ENCODE measurements at places on chromosomes 3 and 15. TPM values are rescaled to one million over a fixed set of nuclear protein-coding genes. Genes with fewer than 3 reads are reported as not detected.

The COL6A6 gene
- not detected for total RNA-seq

The CIDEC gene
- not detected for total RNA-seq

The CATSPER2 gene
- total RNA-seq: 8.0 TPM

- no peak for DNase-seq
- H3K4me3 ChIP-seq: no peak overlapping the region
- H3K4me1 ChIP-seq: no peaks in the 10 kb centered on the region
- H3K27ac ChIP-seq: no peak overlapping the region
Measured at GRCh38 chr3:3589715-3590130, 209.5 kb upstream of the LRRN1 start.

DNA sequence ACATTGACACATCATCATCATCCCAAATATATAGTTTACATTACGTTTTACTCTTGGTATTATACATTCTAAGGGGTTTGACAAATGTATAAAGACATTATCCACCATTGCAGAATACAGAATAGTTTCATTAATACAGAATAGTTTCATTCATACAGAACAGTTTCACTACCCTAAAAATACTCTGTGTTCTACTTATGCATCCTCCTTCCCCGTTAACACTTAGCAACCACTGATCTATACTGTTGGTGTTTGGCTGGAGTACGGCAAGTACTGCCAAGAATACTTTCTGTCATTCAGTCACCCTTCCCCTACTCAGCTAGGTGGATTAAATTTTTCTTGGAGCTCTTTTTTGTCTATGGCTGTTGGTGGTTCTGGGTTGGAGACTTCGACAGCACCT is 33.4 kb downstream of the LEKR1 start:
- no peaks in the 10 kb centered on the region for H3K36me3 ChIP-seq
- no peak for DNase-seq
- H3K27ac ChIP-seq: no peak overlapping the region
- H3K4me3 ChIP-seq: no peak overlapping the region

GRCh38 chr3:99878005-99878404 is 60.3 kb downstream of the CMSS1 start:
- peak; percentile 86 for DNase-seq
- peak overlapping the region; percentile 60 for H3K27ac ChIP-seq
- peaks cover 48% of the 10 kb centered on the region for H3K4me1 ChIP-seq
- H3K4me3 ChIP-seq: no peak overlapping the region
- no peaks in the 10 kb centered on the region for H3K27me3 ChIP-seq
- no peaks in the 10 kb centered on the region for H3K36me3 ChIP-seq

DNA sequence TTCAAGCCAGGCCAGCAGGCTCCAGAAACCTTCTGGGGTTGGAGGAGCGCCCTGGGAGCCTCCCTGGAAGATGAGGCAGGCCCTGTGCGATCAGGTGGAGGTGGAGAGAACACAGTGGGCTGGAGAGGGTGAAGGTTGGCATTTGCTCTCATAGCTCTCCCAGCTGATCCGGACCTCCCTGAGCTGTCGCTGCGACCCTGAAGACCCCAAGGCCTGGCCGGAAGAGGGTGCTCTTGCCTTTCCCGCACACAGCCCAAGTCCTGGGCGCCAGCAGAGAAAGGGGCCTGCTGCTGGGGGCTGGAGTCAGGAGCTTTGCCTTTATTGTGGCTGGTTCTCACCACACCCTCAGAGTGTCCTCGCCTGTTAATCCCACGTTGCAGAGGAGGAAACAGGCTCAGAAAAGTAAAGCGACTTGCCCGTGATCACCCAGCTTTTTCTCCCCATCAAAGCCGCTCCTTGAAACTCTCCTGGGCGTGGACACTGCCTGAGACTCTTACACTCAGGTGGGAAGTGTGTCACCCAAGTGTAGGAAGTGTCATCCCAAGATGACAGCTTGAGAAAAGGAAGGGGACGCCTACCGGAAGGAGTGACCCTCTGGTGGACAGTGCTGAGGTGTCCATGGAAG is 8.6 kb upstream of the RPL29 start:
- H3K36me3 ChIP-seq: no peaks in the 10 kb centered on the region
- H3K4me1 ChIP-seq: 0 out of 2 replicates have a peak, but pooled peaks cover 4% of the 10 kb centered on the region
- no peak overlapping the region for H3K4me3 ChIP-seq
- H3K27ac ChIP-seq: no peak overlapping the region

DNA sequence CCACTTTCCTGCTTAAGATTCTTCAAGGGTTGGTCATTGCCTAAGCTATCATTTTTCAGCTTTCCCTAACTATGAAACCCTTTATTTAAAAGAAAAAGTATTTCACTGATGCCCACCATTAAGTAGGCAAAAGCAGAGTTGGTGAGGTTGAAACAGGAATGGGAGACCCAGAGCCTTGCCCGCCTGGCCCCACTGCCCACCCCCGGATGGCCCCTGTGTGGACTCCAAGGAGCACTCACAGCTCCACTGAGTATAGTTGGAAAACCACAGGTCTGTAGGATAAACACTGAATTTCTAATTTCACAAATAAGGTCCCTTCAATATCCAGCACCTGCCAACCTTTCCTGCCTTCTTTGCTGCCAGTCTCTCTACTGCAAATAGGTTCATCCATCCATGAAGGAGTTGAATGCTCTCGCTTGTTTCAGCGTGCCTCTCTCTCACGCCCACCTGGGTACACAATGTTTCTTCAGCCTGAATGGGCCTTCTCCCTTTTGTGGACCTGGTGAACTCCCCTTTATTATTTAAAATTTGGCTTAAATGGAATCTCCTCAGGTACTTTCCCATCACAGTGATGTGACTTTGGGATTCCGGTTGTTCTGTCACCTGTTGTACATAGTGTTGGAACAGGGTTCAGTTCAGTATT is 8.7 kb upstream of the ACAP2 start:
- H3K27me3 ChIP-seq: no peaks in the 10 kb centered on the region
- H3K27ac ChIP-seq: no peak overlapping the region
- H3K36me3 ChIP-seq: no peaks in the 10 kb centered on the region
- H3K4me1 ChIP-seq: no peaks in the 10 kb centered on the region
- H3K4me3 ChIP-seq: no peak overlapping the region

- H3K36me3 ChIP-seq: no peaks in the 10 kb centered on the region
- H3K4me3 ChIP-seq: peak overlapping the region; percentile 38
- H3K4me1 ChIP-seq: peaks cover 9% of the 10 kb centered on the region
- peak; percentile 64 for DNase-seq
- no peaks in the 10 kb centered on the region for H3K27me3 ChIP-seq
Measured at GRCh38 chr3:107429320-107430181, 52.3 kb downstream of the CCDC54 start.

DNA sequence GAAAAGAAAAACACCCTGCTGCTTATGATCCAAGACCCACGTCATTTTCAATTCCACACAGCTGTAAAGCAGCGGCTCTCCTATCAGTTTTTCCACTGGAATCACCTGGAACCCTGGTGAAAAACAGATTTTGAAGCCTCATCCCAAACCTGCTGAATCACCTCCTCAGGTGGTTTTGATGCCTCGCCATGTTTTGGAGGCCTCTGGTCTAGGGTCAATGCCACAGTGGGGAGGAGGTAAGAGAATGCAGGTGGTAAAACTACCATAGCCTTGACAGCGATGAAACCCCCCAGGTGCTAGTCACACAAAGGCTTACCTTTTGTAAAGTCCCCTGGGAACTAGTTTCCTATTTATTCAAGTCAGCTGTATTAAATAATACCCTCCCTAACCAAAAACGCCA is 24.8 kb downstream of the MYO1E start:
- no peaks in the 10 kb centered on the region for H3K36me3 ChIP-seq
- no peak overlapping the region for H3K27ac ChIP-seq
- H3K27me3 ChIP-seq: no peaks in the 10 kb centered on the region
- H3K4me1 ChIP-seq: peaks cover 20% of the 10 kb centered on the region
- no peak overlapping the region for H3K4me3 ChIP-seq
- DNase-seq: no peak

GRCh38 chr15:57253082-57253481 is 123.2 kb upstream of the CGNL1 start:
- no peaks in the 10 kb centered on the region for H3K36me3 ChIP-seq
- DNase-seq: no peak
- no peaks in the 10 kb centered on the region for H3K4me1 ChIP-seq
- no peak overlapping the region for H3K4me3 ChIP-seq
- H3K27ac ChIP-seq: no peak overlapping the region

- no peaks in the 10 kb centered on the region for H3K27me3 ChIP-seq
- no peaks in the 10 kb centered on the region for H3K4me1 ChIP-seq
- no peak overlapping the region for H3K4me3 ChIP-seq
- no peak for DNase-seq
- H3K36me3 ChIP-seq: no peaks in the 10 kb centered on the region
- no peak overlapping the region for H3K27ac ChIP-seq
Measured at GRCh38 chr3:152076148-152076547, 192.6 kb upstream of the MBNL1 start.

GRCh38 chr3:155517903-155518302 is 224.4 kb upstream of the STRIT1 start:
- no peak overlapping the region for H3K4me3 ChIP-seq
- H3K27ac ChIP-seq: no peak overlapping the region
- no peaks in the 10 kb centered on the region for H3K27me3 ChIP-seq
